Hematopoietic multipotent progenitor cell (in vitro differentiated cells): ENCODE measurements at places on chromosomes 1 and 21. TPM values are rescaled to one million over a fixed set of nuclear protein-coding genes. Genes with fewer than 3 reads are reported as not detected.
A peak's percentile ranks its signal among the peaks of the same experiment; 100 is the strongest.

GRCh38 chr1:236904892-236905741 is 99.1 kb downstream of the MT1HL1 start:
- no peak for DNase-seq

- no peak for DNase-seq
Observed at GRCh38 chr1:82299056-82299455, 498.3 kb downstream of the ADGRL2 start.

CDC42 gene
- total RNA-seq: 160 TPM

DNA sequence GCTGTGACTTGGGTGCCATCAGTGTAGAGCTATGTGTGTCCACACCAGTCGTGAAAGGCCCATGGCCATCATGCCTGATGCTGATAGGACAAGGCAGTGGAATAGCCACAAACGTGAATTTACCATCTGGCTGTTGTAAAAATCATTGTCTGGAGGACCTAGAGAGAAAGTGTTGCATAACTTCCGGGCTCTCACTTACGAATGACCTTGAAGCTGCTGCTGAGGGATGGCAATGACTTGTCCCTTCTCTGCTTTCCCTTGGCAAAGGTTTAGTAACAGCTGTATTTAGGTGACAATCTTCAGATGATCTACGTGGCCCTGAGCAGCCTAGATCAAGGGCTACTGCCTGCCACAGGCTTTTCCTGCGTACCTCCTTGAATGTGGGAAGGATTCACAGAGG is 5.8 kb downstream of the ATP1B1 start:
- no peak for DNase-seq

- DNase-seq: no peak
Observed at GRCh38 chr1:30083800-30084464, 639.5 kb downstream of the MATN1 start.

DNA sequence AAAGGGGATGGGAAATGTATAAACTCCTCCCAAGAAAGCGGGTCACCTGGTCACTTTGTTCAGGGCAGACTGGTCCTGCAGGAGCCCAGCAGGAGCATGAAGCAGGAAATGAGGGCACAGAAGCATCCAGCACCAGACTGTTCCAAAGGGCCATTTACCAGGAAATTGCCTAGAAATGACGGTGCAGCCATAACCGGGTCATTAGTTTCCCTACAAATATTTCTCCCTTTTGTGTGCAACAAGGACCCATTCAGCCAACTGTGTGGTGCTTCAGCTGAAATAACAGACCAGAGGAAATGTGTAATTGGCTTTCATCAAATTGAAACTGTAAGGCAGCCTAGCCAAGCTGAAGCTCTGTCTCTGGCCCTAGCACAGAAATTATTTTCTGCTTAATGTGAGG is 7.6 kb upstream of the CTTNBP2NL start:
- DNase-seq: no peak

DNA sequence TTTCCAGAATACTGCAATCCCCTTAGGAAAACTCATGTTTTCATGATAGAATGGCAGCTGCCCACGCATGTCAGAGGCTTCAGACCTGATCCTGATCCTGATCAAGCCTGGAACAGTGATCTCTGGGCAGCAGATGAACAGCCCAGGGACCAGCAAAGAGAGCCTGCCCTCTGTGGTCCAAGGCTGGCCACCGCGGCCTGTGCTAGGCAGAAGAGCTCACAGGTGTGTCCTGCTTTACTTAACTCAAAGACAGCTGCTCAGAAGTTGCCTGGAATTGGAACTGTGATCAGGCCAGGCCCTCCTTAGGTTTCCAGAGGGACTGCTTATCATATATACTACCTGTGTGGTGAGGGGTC is 21.2 kb upstream of the BCAR3 start:
- no peak for DNase-seq

DNA sequence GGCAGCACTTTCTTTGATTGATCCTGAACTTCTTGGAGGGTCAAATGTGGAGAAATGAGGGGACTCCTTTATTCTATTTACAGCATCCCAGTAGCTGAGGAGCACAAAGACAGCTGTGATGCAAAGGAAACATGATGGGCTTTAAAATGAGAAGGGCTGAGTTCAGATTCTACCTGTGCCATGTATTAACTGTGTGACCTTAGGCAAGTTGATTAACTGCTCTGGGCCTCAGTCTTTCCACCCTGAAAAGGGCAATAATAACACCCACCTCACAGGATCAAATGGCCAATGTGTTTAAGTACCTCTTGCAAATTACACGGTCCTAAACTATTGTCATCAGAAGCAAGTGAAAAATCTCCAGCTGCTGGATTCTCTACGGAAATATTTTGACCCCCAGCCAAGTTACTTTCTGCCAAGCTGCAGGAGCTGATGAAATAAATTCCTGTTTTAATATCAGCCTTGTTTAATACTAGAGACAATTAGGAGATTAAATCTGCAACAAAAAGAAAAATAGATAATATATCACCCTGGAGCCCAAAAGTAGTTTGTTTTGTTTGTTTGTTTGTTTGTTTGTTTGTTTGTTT is 15.7 kb downstream of the TMEM81 start:
- no peak for DNase-seq

LCA5L gene
- 0.27 TPM for total RNA-seq

ACTL8 gene
- total RNA-seq: under 0.01 TPM

GRCh38 chr1:75265792-75266191 is 131.6 kb downstream of the LHX8 start:
- no peak for DNase-seq

DNA sequence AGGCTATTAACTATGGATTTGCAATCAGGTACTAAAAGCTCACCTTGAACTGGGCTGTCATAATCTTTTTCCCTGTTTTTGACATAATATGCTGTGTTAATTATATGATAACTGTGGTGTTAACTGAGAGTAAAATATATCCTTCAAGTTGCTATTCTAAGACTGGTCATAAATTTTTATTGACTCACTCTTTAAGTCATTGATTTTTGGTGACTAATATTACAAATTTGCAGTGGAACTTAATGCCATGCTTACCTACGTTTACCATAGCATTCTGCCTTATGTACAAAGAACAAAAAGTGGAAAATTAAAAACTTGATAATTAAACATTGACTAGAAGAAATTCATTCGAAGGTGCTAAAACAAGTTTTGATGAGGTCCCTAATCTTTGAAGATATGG is 872.4 kb downstream of the BRINP3 start:
- no peak for DNase-seq

DNA sequence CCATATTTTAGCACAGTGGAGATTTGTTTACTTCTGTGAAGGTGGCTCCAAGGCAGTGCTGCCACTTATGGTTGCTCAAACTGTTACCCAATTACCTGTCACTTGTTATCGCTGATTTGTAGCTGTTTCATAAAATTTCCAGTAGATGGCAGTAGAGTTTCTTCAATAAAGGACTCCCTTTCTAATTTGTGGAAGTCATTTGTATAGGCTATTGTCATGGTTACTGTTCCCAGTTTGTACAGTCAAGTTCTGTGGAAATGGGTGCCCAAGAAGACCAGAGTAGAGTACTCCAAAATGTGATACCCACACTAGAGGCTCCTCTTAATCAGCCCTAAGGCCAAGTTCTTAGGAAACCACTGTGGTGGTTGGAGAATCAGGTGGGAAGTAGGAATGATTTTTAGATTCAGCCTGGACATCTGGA is 186.1 kb downstream of the CLEC20A start:
- no peak for DNase-seq

DNA sequence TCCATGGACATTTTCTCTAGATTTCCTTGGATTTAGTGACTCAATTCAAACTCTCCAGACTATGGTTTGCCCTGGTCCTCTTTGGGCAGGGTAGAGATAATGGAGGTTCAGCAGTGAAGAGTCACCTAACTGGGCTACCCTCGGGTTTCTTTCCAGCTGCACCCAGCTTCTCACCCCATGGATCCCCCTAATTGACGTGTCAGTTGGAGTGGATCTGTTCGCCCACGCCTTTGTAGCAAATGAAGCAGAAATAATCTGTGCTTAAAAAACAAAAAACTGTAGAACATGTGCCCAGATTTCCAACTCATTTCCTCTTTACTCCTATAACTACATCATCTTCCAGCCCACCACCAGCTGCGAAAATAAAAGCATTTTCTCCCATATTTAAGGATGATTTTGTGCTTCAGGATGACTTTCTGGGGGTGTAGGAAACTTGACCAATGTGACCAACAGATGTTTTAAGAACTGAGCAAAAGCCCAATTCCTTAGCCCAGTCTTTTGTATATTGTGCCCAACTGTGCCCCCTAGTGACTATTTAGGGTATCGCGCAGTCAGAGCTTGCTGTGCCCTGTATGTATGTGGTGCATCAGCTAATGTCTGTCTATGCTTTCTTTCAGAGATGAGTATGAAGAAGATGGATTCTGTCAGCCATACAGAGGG is 66.5 kb upstream of the UBE2U start:
- peak; percentile 32 for DNase-seq
